ENCODE measurements at places on chromosomes 2 and 18.

DNA sequence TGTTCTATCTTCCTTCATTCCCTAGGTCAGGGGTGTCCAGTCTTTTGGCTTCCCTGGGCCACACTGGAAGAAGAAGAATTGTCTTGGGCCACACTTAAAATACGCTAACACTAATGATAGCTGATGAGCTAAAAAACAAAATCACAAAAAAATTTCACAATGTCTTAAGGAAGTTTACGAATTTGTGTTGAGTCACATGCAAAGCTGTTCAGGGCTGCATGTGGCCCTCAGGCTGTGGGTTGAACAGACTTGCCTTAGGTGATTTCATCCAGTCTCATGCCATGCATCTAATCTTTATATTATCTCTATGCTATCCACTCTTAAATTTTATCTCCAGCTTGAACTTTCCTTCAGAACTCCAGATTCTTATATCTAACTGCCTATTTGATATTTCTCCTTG is 80.1 kb downstream of the CCDC85A start:
- H3K27me3 ChIP-seq, result no peaks in the 10 kb centered on the region
- DNase-seq, result no peak
- no peak overlapping the region for H3K4me3 ChIP-seq
- H3K27ac ChIP-seq, result no peak overlapping the region

GRCh38 chr2:173216668-173217067 is 138.0 kb upstream of the CDCA7 start:
- no peaks in the 10 kb centered on the region for H3K36me3 ChIP-seq
- H3K27ac ChIP-seq, result no peak overlapping the region
- DNase-seq, result no peak
- no peak overlapping the region for H3K4me3 ChIP-seq
- H3K27me3 ChIP-seq, result no peaks in the 10 kb centered on the region
- H3K4me1 ChIP-seq, result no peaks in the 10 kb centered on the region

DNA sequence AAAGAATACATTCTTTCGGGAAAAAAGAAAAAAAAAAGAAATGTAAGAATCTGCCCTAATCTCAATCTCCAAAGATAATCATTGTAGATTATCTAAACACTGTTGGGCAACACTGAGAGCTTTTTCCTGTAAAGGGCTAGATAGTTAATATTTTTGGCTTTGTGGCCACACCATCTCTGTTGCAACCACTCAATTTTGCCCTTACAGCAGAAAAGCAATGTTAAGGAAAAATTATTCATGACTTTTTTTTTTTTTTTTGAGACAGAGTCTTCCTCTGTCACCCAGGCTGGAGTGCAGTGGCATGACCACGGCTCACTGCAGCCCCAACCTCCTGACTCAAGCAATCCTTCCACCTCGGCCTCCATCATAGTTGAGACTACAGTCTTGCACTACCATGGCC is 17.3 kb upstream of the FZD5 start:
- DNase-seq, result no peak
- peaks cover 12% of the 10 kb centered on the region for H3K4me1 ChIP-seq
- H3K27ac ChIP-seq, result no peak overlapping the region
- H3K27me3 ChIP-seq, result no peaks in the 10 kb centered on the region
- H3K4me3 ChIP-seq, result no peak overlapping the region

DNA sequence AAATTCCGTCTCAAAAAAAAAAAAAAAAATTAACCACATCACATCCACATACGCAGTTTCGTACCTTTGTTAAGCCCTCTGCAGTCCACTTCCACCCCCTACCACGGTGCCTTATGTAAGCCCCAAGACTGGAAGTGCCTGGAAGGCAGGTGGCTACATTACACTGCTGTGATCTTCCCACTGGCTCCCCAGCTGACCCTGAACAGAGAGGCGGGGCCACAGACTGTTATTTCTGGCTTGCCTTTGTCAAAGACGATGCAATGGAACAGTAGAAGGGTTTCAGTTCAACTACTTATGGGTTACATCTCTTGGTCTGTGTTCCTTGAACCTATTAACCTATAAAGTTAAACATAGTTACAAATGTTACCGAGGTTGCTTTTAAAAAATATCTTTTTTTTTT is 15.7 kb upstream of the COX7A2L start:
- no peak for DNase-seq
- no peak overlapping the region for H3K27ac ChIP-seq
- no peak overlapping the region for H3K4me3 ChIP-seq
- no peaks in the 10 kb centered on the region for H3K36me3 ChIP-seq
- H3K27me3 ChIP-seq, result no peaks in the 10 kb centered on the region
- no peaks in the 10 kb centered on the region for H3K4me1 ChIP-seq

GRCh38 chr2:123596621-123597020 is 428.5 kb upstream of the CNTNAP5 start:
- no peak overlapping the region for H3K27ac ChIP-seq
- H3K4me3 ChIP-seq, result no peak overlapping the region
- H3K36me3 ChIP-seq, result no peaks in the 10 kb centered on the region
- H3K27me3 ChIP-seq, result no peaks in the 10 kb centered on the region
- no peaks in the 10 kb centered on the region for H3K4me1 ChIP-seq

- H3K4me3 ChIP-seq, result no peak overlapping the region
- H3K27me3 ChIP-seq, result no peaks in the 10 kb centered on the region
- DNase-seq, result no peak
- H3K4me1 ChIP-seq, result no peaks in the 10 kb centered on the region
These were observed 91.5 kb downstream of the EN1 start for GRCh38 chr2:118755901-118756300.

DNA sequence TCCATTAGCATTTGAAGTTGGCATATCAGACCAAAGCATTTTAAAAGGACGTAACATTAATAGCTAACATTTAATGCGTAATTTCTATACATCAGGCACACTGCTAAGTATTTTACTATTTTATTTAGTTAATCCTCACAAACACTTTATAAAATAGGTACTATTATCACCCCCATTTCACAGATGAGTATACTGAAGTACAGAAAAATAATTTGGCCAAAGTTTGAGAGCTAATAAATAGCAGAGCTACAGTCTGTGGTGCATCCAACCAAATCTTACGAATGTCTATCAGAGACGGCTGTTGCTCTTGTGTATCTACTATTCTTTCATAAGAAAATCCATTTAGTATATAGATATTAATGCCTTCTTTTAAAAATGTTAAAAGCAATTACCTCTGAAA is 11.9 kb downstream of the TYW5 start:
- H3K36me3 ChIP-seq, result peaks cover 4% of the 10 kb centered on the region
- no peak overlapping the region for H3K27ac ChIP-seq
- no peaks in the 10 kb centered on the region for H3K27me3 ChIP-seq

GRCh38 chr2:225454412-225454811 is 54.9 kb downstream of the NYAP2 start:
- no peaks in the 10 kb centered on the region for H3K27me3 ChIP-seq
- H3K36me3 ChIP-seq, result no peaks in the 10 kb centered on the region
- DNase-seq, result no peak
- no peaks in the 10 kb centered on the region for H3K4me1 ChIP-seq

DNA sequence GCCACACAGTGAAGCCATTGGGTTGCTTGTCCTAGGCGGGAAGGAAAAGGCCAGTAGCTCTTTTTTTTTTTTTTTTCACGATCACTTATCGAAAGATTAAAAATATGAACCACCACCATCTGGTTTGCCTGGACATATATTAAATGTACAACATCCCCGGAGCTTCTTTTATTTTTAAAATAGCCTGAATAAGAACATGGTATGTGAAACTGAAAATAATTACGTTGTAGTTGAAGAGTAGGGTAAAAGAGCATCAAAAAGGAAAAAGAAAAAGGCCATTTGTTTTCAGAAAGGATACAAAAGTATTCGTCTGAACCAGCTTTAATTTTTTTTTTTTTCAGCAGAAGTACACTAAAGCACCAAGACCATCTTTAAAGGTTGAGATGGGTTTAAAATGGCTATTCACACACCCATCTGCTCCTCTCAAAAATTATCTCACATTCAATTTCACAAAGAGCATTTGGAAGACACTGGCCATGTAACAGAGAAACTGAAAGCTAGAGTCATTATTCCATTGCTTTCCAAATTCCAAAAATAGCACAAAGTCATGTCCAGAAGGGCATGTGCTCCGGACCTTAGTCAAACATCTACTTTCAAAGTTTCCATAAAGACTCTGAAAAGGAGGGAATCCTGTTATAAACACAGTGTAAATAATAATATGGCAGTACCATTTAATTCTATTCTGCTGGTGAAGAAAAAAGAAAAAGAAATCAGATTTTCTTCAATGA is 82.9 kb downstream of the SCN3A start:
- H3K27ac ChIP-seq, result no peak overlapping the region
- DNase-seq, result no peak
- H3K4me3 ChIP-seq, result no peak overlapping the region
- no peaks in the 10 kb centered on the region for H3K27me3 ChIP-seq
- H3K4me1 ChIP-seq, result no peaks in the 10 kb centered on the region
- no peaks in the 10 kb centered on the region for H3K36me3 ChIP-seq

DNA sequence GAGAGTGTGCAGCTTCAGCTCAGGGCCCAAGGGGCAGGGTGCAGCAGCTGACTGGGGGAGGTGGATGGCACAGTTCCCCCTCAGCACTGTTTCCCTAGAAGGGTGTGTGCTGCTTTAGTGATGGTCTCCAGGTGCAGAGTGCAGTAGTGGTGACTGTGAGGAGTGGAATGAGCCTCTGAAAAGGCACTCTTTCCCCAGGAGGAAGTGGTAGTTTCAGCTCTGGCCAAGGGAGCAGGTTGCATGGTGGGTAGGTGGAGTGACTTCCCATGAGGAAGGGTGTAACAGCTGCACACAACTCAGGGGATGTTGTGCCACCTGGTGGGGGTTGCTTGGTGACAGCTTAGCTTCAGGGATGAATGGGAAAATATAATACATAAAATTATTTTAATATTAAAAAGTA is 251.5 kb upstream of the NXPH2 start:
- no peaks in the 10 kb centered on the region for H3K36me3 ChIP-seq
- no peaks in the 10 kb centered on the region for H3K4me1 ChIP-seq
- no peak overlapping the region for H3K4me3 ChIP-seq
- H3K27me3 ChIP-seq, result no peaks in the 10 kb centered on the region
- no peak for DNase-seq

- peak overlapping the region; percentile 36 for H3K27ac ChIP-seq
- peak; percentile 32 for DNase-seq
- no peaks in the 10 kb centered on the region for H3K27me3 ChIP-seq
- peaks cover 25% of the 10 kb centered on the region for H3K4me1 ChIP-seq
- H3K4me3 ChIP-seq, result no peak overlapping the region
These were observed 26.3 kb downstream of the MRPL35 start for GRCh38 chr2:86225581-86225980.

GRCh38 chr2:13009027-13009642 is 292.4 kb downstream of the TRIB2 start:
- DNase-seq, result no peak
- no peak overlapping the region for H3K4me3 ChIP-seq
- no peaks in the 10 kb centered on the region for H3K36me3 ChIP-seq
- peaks cover 6% of the 10 kb centered on the region for H3K4me1 ChIP-seq
- H3K27me3 ChIP-seq, result no peaks in the 10 kb centered on the region

- no peak overlapping the region for H3K27ac ChIP-seq
- no peak for DNase-seq
- no peaks in the 10 kb centered on the region for H3K27me3 ChIP-seq
- H3K4me3 ChIP-seq, result no peak overlapping the region
- peaks cover 7% of the 10 kb centered on the region for H3K36me3 ChIP-seq
- no peaks in the 10 kb centered on the region for H3K4me1 ChIP-seq
These were observed 19.8 kb downstream of the PIK3C3 start for GRCh38 chr18:41974796-41975201.

DNA sequence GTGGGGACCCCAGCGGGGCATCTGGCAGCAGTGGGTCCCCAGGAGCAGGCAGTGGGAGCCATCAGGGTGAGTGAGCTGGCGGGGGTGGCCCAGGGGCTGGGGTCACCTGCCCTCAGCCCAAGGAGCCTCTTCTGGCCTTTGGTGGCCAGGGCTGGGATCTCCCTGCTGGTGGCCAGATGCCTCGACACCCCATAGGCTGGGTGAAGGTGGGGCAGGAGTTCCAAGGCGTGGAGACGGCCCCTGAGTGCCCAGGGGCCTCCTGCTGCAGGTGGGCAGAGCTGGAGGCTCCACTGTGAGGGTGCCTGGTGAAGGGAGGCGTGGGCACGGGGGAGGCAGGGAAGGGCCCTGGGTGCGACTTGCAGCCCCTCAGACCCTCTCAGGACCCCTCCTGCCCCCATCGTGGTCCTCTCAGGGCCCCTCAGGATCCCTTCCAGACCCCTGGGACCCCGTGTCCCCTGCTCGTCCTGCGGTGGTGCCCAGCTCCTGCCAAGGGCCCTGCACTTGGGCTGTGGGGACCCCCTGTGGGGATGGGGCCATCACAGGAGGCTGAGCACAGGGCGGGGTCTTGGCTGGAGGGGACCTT is 5.0 kb upstream of the GPR35 start:
- H3K4me3 ChIP-seq, result no peak overlapping the region
- peaks cover 36% of the 10 kb centered on the region for H3K4me1 ChIP-seq
- no peaks in the 10 kb centered on the region for H3K36me3 ChIP-seq

DNA sequence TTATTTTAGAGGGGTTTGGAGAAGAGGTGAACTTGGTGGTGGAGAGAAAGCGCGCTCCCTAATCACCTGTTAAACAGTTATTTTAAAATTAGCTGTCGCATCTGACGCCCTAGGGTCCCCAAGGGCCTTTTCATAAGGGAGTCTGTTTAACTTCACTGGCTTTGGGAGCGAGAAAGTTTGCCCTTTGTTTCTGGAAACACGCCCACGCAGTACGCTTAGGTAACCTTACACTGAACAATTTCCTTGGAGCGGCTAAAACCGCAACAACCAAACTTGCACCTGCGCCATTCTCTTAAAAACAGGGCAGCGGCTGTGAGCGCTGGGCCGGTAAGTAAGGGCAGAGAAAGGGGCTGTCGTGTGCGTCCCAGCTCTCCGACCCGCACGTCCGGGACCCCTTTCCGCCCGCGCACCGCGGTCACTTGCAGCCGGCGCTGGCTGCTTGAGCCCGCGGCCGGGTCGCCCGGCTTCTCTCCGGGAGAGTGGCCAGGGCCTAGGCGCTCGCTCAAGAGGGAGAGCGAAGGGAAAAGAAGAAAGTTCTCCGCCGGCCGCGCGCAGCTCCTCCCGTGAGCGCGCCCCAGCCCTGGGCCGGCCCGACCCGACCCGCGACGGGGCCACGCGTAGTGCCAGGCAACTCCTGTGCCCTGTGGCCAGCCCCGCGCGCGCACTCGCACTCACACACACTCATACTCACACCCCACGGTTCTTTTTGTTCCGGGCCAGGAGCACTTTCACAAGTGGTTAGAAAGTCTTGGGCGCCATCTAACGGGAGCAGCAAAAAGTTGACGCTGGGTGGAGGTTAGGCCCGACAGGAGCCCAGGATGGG is 19.2 kb downstream of the POU3F3 start:
- H3K4me3 ChIP-seq, result peak overlapping the region; percentile 72
- H3K27ac ChIP-seq, result no peak overlapping the region
- peak; percentile 55 for DNase-seq
- H3K36me3 ChIP-seq, result no peaks in the 10 kb centered on the region
- H3K4me1 ChIP-seq, result peaks cover 16% of the 10 kb centered on the region
- no peaks in the 10 kb centered on the region for H3K27me3 ChIP-seq

GRCh38 chr18:26370037-26370436 is 143.8 kb downstream of the TAF4B start:
- no peaks in the 10 kb centered on the region for H3K36me3 ChIP-seq
- no peak for DNase-seq
- no peak overlapping the region for H3K4me3 ChIP-seq
- H3K27ac ChIP-seq, result no peak overlapping the region
- no peaks in the 10 kb centered on the region for H3K4me1 ChIP-seq
- no peaks in the 10 kb centered on the region for H3K27me3 ChIP-seq

- no peak overlapping the region for H3K27ac ChIP-seq
- H3K36me3 ChIP-seq, result no peaks in the 10 kb centered on the region
- DNase-seq, result no peak
- no peaks in the 10 kb centered on the region for H3K27me3 ChIP-seq
- no peak overlapping the region for H3K4me3 ChIP-seq
- H3K4me1 ChIP-seq, result no peaks in the 10 kb centered on the region
These were observed 206.8 kb upstream of the FOSL2 start for GRCh38 chr2:28185891-28186290.
